ENCODE measurements at places on chromosomes 2 and 18.
A peak's percentile ranks its signal among the peaks of the same experiment; 100 is the strongest.

- peak; percentile 84 for DNase-seq
These were observed 104.3 kb upstream of the CNGA3 start for GRCh38 chr2:98242003-98242402.

DNA sequence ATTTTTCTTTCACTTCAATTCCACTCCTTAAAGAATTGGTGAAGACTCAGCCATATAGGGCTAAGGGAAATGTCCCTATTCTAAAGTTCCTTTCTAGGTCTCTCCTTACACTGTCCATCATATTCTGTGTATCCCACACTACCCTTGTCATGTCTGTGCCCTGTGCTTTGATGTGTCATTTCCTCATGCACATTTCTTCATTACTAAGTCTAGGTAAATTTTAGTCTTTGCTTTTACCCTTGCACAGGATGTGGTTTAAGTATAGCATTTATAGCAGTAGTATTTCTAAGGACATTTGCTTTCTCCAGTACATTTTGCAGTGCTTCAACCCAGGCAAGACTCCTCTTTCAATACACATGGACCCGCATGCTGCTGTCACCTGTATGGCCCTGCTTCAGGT is 221.5 kb upstream of the ACVR2A start:
- DNase-seq, result no peak

GRCh38 chr2:27039426-27039825 is 6.7 kb downstream of the TMEM214 start:
- DNase-seq, result no peak

GRCh38 chr2:158953926-158954763 is 14.3 kb upstream of the TANC1 start:
- DNase-seq, result no peak

DNA sequence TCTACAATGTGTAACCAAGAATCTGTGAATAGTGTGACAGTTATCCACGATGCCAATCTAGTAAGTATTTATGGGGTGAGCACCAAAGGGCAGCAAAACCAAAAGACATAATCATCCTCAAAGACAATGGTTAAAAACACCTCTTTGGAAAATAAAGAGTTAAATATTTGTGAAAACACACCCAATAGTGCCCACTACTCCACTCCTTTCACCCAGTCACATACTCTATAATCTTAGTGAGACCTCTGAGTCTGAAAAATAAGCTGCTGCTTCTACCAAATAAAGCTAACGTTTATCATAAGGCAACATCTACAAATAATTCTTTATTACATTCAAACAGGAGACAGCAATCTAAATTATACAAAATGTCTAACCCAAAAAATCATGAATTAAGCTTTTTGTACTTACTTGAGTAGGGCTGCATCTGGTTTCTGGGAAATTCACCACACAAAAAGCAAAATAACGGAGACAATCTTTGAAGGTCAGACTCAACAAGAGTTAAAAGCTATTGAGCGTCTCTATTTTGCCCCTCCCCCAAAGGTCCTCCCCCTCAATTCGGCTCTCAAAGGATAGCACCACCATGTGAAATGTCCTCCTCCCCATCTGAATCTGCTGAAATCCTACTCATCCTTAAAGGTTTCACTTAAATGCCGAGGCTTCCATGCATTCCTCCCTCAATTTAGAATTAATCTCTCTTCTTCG is 2.0 kb downstream of the RAPH1 start:
- DNase-seq, result peak; percentile 19

GRCh38 chr2:3222636-3223035 is 155.0 kb downstream of the EIPR1 start:
- no peak for DNase-seq

- no peak for DNase-seq
These were observed 27.2 kb downstream of the STEAP3 start for GRCh38 chr2:119250718-119251290.

GRCh38 chr2:23603581-23603980 is 218.6 kb downstream of the KLHL29 start:
- no peak for DNase-seq

DNA sequence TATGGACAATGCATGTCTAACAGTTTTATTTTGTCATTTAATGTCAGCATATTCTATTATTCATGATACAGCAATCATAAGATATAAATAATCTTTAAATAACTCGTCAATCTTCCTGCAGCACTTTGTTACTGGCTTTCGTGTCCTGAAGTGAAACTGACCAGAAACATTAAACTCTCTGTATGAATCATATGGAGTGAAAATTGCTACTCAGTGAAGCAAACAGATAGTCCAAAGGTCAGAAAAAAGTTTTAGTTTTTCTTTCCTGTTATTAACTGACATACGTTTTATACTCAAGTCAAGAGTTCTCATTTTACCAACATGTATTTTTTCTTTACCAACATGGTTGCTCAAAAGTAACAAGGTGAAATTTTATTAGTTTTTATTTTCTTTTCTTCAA is 106.8 kb upstream of the GALNT5 start:
- DNase-seq, result no peak

DNA sequence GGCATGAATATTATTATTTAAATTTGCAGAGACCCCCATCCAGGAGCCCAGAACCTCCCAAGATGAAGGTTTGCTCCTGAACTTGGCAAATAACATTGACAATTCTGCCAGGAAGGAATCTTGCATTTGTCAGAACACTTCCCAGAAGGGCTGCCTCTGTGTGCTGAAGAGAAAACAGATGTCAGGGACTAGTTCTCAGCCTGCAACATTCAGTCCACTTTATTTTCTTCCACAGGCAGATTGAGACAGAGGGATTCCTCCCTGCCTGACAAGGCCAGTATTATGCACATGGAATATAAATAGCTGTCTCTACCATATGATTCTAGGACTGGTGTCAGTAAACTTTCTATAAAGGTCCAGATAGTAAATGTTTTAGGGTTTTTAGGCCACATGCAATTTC is 171.5 kb upstream of the SIX2 start:
- no peak for DNase-seq

DNA sequence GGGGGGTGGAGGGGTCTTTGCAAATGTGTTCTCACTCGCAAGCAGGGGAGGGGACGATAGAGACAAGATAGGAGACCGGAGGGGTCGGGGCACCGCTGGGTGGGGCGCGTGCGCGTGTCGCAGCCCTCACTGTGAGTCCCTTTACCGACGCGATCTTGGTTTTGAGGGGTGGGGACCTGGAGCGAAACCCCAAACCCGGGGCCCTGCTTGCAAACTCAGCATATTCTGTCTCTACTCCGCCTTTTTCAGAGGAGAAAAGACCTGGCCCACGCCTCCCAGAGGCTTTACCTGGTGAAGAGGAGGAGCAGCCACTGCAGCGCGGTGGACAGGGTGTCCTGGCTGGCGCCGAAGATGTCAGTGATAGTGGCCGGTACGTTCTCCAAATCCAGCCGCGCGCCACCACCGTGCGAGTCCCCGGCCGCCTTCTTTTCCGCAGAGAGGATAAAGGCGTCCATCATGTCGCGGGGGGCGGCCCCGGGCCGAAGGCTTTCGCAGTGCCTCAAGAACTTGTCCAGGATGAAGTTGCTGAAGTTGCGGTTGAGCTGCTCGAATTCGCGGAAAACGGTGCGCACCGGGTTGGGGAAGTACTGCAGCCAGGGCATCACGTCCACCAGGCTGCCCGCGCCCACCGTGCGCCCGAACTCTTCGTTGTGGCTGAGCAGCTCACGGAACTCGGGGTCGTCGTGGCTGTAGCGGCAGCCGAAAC is 1.7 kb downstream of the CYP1B1 start:
- DNase-seq, result no peak

- no peak for DNase-seq
These were observed 35.4 kb downstream of the PROC start for GRCh38 chr2:127453392-127454171.

DNA sequence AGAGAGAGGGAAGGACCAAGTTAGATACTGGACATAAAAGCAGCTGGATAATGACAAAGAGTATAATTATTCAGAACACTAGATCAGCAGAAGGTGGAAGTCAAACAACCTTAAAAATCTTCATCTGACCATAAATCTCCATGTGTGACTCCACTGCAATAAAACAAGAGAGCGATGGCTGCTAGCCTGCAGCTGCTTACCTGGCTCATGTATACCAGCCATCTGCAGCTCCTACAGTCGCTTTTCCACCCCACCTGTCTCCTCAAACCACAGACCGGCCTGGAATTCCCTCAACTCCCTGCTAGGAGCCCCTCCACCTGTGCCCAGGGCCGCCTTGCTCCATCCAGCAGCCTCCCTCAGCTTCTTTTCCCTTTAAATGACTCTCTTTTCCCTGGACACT is 64.5 kb downstream of the SLC4A5 start:
- no peak for DNase-seq

DNA sequence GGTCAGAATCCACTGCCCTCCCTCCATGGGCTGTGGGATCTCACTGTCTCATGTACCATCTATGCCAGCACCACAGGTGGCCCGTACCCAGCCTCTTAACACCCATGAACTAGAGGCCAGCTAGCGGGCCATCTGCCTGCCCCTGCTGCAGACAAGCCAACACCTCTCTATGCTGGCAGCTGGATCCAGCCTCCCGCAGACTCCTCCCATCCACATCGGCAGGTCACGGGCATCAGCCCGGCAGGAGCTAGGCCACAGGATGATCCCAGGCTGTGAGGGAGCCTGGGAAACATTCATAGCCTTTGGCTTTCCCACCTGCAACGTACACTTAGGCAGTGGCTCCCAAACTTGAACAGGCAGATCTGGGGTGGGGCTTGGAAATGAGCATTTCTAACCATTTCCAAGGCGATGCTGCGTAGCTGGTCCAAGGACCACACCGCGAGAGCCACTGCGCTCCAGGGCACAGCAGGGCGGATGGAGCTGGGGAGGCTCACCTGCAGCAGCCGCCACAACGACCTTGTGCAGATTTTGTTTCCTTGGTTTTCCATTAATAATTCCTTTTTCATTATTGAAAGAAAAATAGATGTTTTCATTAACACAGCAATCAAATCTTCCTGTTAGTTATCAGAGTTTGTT is 114.7 kb downstream of the KCNF1 start:
- DNase-seq, result no peak

DNA sequence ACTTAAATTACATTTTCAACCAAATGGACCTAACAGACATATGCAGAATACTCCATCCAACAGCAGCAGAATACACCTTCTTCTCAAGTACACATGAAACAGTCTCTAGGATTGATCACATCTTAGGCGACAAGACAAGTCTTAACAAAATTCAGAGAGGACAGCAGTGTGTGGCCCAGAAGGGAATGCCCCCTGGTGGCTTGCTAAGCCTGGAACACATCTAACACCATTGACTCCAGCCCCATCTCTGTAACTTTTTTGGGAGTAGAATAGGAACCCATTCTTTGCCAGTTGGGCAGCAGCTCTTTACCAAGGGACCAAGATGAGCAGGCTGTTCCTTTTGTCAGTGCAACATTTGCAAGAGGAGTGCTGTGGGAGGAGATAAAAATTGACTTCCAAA is 249.9 kb downstream of the PLCL1 start:
- peak; percentile 31 for DNase-seq

GRCh38 chr18:47054369-47054768 is 18.9 kb upstream of the ELOA2 start:
- DNase-seq, result no peak

DNA sequence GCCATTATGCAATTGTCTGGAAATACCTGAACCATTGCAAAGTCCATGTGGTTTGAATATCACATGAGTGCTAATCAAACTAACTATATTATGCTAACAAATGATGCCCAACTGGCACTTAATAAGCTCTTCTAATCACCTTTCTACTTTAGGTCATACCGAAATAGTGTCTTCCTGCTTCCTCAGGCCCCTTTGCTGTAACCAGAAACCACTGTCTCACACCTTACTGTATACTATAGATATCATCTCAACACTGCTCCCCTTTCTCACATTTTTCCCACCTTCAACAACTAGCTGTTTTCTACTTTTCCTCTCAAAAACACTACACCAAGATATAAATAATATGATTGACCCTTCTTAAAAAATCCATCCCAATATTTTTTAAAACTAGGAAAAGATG is 633.9 kb downstream of the BCL11A start:
- no peak for DNase-seq

DNA sequence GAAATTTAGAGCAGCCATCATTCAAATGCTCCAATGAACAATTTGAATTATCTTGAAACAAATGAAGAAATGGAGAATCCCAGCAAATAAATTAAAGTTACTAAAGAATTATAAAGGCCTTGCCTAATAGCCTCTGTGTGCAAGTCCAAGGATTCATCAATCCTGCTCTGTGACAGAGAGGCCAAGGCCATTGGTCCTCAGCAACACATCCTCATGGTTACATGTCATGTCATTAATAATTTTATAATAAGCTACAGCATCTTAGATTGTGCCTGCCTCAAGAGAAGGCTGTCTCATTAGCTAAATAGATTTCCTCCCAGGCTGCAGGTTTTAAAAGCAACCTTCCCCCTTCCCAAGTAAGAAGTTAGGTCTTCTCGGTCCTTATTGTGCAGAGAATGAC is 611.6 kb downstream of the FBXO15 start:
- DNase-seq, result no peak

All from midbrain (tissue), 1 donor.